Urinary bladder (tissue), 4 donors: ENCODE measurements at places on chromosomes 6 and 20. TPM values are rescaled to one million over a fixed set of nuclear protein-coding genes. Genes with fewer than 3 reads are reported as not detected.

The CCR6 gene
- not detected for total RNA-seq

The CCN6 gene
- not detected for total RNA-seq

The PDE7B gene
- 34.2 TPM for total RNA-seq

The KHDRBS2 gene
- 5.2 TPM for total RNA-seq

The XKR7 gene
- total RNA-seq: 0.05 TPM

The NHSL1 gene
- total RNA-seq: 19.5 TPM

The AFG1L gene
- 9.1 TPM for total RNA-seq

DNA sequence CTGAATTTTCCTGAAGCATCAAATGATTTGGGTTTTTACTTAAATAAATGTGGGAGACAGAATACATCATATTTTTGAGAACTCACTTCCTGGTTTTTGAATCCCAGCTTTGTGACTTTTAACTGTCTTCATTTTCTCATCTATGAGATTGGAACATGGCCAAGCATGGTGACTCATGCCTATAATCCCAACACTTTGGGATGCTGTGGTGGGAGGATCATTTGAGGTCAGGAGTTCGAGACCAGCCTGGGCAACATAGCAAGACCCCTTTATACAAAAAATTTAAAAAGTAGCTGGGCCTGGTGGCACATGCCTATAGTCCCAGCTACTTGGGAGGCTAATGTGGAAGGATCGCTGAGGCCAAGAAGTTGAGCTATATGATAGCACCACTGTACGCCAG, 122.3 kb downstream of the QKI start:
- no peak for DNase-seq

DNA sequence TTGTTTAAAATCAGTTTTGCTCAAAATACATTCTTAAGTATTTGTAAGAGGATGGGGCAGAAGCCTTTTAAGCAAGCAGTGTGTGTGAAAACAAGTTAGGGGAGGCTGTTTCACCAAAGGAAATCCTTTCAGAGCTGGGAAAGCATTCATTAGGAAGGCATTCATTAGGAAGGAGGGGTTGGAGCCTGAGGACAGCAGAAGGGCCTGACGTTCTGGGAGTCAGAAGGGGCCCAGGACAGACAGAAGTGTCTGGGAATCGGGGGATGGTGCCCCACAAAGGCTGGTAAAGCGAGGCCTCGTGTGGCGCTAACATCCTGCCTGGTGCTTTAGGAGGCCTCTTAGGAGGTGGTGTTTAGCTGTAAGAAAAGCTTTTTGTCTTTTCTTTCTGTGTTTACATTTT, 80.6 kb upstream of the NXT1 start:
- no peak for DNase-seq

GRCh38 chr20:6053064-6053775, 640 bp downstream of the LRRN4 start:
- no peak for DNase-seq

DNA sequence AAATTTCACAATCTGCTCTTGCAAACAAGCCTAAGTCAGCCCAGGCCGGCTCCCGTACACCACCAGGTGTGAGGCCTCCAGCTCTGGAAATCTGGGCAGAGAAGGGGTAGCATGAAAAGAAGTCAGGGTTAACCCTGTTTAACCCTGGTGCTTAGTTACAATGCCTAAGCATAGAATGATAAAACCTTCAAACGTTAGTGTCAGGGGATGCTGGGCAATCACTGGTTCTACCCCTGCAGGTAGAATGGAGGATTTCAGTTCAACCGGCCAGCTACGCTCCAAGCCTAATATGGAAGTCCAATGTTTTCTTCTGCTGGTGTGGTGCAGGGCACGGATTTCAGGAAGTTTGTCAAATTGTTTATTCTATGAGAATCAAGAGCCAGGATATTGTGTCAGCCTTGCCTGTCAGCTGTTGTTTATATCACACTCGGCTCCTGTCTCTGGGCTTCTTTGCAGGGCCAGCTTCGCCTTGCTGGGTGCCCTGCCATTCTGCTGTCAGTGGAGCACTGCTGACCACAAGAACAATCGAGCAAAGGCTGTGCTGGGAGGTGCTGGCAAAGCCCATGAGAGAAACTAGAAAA, 20.2 kb upstream of the CD93 start:
- DNase-seq: no peak

DNA sequence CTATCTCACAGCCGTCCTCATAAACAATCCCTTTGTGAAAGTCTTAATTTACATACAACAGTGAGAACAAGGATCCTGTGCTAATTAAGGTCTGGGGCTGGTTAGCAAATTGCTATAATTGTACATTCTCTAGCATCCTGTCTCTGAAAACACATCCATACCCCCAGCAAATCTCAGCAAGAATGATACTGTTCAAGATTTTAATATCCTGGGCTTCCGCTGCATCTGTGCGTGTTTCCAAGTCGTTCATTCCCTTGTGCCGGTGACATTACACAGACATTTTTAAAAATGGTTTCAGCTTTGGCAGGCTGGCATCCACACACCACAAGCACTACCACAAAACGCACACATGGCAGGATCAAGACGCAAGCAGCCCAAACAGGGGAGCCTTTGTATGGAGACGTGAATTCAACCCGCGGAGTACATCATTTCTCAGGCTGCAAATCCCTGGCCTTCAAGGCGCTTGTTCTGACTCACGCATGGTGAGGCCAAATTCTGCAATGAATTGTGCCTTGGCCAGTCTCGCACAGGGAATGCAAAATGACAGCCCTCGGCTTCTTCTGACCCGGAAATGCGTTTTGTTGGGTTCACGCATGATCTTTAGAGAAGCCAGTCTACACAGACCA, 20.3 kb downstream of the ZMYND8 start:
- no peak for DNase-seq

GRCh38 chr6:52745764-52746201, 17.5 kb downstream of the GSTA2 start:
- DNase-seq: no peak

- no peak for DNase-seq
Observed at GRCh38 chr6:45667300-45667699, 289.6 kb upstream of the SUPT3H start.

GRCh38 chr20:409697-410559, 1.8 kb downstream of the RBCK1 start:
- DNase-seq: no peak
